Peyer's patch (tissue), 4 donors: ENCODE measurements at places on chromosomes 7 and 10. TPM values are rescaled to one million over a fixed set of nuclear protein-coding genes. Genes with fewer than 3 reads are reported as not detected.
A peak's percentile ranks its signal among the peaks of the same experiment; 100 is the strongest.

DNA sequence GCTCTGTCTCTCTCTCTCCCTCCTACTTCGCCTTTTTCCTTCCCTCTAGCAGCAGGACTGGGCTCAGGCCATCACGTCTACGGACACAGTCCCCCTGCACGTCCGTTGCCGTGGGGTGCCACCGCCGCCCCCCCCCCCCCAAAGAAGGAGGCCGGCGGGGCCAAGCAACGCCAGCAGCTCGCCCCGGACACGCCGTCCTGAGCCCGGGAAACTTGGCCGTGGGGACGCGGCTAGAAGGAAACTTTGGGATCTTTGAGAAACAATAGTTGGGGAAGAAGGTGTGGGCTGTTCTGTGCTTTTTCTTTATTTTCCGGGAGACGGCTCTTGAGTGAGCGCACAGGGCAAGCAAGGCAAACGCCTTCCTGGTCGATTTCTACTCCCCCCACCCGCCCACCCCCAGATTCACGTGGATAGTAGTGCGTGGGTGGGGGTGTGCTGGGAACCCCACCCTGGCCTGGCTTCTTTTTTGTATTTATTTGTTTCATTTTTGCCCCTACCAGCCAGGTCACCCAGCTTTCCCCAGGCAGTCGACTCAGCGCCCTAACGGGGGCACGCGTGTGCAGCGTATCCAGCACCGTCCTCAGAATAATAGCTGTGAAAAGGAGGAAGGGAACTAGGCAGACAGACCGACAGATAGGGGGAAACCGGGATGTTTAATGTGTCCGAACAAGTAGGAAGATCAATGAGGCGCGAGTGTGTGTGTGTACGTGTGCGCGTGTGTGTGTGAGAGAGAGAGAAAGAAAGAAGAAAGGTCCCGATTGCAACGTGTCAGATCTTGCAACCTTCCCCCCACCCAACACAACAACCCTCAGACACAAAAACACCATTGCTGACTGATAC lies 1.4 kb downstream of the MXI1 start:
- peak; percentile 64 for DNase-seq

DNA sequence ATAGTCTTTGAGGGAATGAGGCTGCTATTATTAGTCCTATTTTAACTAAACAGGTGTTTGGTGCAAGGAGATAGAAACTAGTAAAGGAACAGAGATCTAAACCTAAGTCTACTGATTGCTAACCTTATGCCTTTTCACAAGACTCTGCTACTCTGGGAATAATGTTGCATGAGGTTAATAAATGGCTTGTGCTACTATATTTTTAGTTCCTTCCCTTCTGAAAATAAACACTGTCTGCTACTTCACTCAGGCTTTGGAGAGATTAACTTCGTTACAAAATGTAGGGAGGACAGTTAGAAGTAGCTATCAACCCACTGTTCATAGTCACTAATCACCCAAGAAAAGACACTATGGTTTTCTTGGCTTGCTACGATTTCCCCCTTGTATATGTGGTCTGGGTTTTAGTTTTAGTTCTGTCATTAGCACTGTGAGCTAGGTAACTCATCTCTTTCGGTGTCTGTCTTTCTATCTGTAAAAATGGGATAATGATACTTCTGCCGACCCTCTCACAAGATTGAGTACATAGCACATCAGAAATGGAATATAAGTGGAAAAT lies 296.2 kb downstream of the LRRTM3 start:
- DNase-seq = no peak

- DNase-seq = no peak
Measured at GRCh38 chr10:86373828-86374227, 7.2 kb upstream of the GRID1 start.

GRCh38 chr7:503575-504111 lies 16.0 kb downstream of the PDGFA start:
- peak; percentile 94 for DNase-seq

DNA sequence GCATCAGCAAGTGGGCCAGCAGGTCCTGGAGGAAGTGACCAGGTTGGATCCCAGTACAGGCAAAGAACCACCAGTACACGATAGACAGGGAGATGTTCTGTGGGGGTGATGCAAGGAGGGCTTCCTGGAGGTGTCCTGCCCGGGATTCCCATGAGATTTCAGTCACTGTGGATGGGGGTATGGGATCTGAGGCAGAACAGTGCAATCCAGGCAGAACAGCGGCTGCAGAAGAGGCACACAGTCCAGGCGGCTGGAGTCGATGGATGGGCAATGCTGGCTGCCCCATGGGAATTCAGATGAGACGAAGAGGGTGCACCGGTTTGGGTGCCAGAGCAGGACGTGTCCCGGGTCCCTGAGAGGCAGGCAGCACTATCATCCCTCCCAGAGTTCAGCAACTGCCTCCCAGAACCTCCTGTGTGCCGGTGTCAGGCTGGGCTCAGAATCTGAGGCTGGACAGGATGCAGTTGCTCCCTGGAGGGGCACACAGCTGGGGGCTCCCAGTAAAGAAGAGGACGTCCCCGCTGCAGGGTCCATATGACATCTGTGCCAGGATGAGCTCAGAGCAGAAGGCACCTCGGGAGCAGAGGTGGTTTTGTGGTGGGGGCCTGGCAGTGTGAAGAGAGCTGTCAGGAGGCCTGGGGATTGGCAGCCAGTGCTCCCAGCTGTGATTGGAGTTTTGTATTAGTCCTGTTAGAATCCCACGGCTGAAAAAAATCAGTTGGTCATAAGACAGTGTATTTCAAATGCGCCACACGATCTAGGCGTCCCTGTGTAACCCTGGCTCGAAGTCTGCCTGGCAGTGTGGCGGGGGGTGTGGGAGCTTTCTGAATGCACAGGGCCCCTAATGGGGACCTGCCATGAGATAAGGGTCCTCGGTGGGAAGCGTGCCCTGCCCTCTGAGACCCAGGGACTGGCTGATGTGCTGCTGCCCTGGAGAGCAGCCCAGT lies 3.2 kb downstream of the KNDC1 start:
- DNase-seq = no peak

- DNase-seq = no peak
Measured at GRCh38 chr7:157686285-157686894, 349.6 kb downstream of the DNAJB6 start.

- no peak for DNase-seq
Measured at GRCh38 chr7:50594136-50594535, 28.9 kb upstream of the DDC start.

DNA sequence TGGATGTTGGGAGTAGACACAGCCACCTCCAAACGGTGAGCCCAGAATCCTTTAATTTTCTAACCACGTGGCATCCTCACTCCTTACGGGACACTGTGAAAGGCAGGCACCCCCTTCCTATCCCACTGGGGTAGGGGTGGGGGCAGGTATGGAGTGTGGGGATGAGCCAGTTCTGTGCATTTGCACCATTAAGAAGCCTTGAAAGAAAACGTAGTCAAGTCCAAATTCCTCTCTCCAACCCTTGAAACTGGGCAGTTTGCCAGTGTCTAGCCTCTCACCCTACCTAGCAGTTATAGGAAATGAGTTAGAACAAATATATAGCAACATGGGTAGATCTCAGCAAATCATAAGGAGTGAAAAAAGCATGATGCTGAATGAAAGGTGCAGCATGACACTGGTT lies 92.4 kb upstream of the LEP start:
- DNase-seq = no peak

GRCh38 chr10:2137549-2138174 lies 400.3 kb upstream of the ADARB2 start:
- DNase-seq = no peak

DNA sequence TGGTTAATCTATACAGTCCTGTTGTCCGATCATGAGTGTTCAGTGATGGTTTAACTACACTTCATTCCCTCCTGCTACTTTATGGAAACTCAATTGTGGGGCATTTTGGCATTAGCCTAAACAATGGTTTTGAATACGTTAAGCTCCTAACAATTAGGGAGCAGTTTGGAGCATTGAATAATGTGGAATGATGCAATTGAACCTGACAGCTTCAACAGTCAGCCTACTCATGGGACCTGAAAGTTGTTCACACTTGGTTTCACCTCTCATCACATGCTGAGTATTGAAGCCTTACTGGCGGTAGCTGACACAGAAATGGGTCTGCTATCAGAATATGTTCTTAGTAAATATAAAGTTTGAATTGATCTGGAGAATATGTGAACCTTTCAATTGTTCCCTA lies 186.1 kb downstream of the MLLT10 start:
- DNase-seq = no peak

GRCh38 chr7:95874541-95875265 lies 102.3 kb downstream of the DYNC1I1 start:
- no peak for DNase-seq

GRCh38 chr10:75544993-75545706 lies 113.7 kb downstream of the LRMDA start:
- DNase-seq = no peak

- no peak for DNase-seq
Measured at GRCh38 chr10:24969841-24970281, 17.5 kb upstream of the PRTFDC1 start.

DNA sequence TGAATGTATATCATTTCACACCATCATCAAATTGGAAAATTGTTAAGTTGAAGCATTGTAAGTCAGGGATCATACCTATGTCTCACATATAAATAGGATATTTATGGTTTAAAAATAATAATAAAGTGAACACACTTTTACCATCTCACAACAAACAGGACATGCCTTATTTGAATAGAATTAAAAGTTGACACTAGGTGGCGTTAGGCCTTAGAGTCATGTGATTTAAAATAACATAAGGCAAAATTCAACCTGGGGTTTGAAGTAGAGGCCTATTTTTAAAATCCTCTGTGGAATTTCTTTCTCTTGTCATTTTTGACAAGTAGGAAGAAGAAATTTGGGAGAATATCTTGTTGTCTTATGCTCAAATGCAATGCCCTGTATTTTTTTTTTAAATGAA lies 184.7 kb upstream of the PCDH15 start:
- no peak for DNase-seq

NAT16 gene
- total RNA-seq = not detected

SLC39A12 gene
- not detected for total RNA-seq

PRRT4 gene
- not detected for total RNA-seq

PARP12 gene
- total RNA-seq = 131 TPM

DKK1 gene
- total RNA-seq = 0.54 TPM

UPK3BL2 gene
- total RNA-seq = 43.9 TPM

PTEN gene
- total RNA-seq = 146 TPM
